Cerebellar cortex (tissue), 1 donor: ENCODE measurements at places on chromosomes 4 and X.

DNA sequence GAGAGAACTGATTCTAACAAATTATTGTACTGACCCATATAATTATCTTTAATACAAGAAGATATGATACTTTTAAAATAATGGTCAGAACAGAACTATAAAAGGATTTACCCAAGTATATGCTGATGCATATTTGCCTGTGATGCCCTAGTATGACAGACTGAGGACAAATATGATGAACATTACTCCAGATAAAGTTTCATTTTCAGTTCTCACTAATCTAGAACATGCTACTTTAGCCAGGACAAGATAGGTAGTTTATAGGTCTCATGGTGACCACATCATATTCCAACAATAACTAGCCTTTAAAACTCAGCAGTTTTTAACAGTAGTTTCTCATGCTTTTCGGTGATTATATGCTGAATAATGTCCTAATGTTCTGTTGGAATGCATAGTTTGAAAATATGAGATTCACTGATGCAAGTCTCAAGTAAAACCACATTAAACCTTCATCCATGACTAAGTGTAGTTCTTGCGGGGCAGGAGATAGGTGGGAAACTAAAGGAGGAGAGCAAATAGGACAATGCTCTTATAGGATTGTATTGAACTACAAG lies 295.2 kb upstream of the AGA start:
- no peak for DNase-seq

GRCh38 chr4:133147921-133148689 lies 989 bp upstream of the PCDH10 start:
- DNase-seq = no peak

- DNase-seq = no peak
Observed at GRCh38 chr4:74097116-74097515, 1.9 kb downstream of the CXCL2 start.

DNA sequence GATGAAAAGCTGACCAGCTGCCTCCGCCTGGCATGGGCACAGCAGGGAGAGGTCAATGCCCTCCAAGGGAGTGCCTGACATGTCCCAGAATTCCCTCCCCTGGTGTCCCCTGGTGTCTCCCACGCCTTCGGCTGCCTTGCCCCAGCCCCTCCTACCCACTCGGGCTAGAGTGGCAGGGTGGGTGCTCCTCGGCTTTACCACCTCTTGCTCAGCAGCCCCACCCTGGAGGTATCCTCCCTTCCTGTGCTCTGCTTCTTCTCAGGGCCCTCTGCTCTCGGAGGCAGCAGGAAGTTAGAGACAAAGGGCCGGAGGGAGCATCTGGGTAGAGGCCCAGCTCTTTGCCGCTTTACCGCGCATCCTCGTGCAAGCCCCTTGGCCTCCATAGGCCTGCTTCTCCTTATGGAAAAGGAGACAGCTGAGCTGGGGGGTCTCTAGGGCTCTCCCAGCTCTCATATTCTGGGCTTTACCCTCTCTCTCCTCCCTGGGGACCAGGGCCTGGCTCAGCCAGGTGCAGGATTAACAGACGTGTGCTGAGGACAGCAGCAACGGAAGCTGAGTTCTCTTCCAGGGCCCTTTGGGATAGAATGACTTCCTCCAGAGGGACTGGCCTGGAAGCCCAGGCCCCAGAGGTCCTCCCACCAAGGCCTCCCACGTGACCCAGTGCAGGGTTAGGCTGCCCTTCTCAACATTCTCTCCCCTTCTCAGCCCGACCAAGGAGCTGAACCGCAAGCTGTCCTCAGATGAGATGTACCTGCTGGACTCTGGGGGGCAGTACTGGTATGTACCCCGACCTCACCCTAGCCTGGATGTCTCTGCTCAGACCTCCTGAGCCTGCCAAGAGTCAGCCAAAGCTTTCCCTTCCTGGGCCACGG lies 17.2 kb downstream of the XPNPEP2 start:
- peak; percentile 1 for DNase-seq

DNA sequence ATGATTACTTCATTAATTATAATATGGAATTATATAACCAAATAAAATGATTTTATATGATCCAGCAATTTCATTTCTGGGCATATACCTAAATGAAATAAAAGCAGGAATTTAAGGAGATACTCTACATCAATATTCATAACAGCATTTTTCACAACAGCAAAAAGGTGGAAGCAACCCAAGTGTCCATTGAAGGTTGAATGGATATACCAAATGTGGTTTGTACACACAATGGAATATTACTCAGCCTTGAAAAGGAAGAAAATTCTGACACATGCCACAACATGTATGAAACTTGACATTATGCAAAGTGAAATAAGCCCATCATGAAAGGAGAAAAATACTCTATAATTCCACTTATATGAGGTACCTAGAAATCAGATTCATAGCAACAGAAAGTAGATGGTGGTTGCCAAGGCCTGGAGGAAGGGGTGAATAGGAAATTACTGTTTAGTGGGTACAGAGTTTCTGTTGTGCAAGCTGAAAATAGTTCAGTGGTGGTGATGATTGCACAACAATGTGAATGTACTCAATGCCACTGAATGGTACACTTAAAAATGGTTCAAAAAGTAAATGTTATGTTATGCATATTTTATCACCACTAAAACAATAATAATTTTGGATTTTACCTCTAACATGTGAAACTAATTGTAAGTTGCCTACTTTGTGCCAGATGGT lies 471.5 kb downstream of the SPRY1 start:
- no peak for DNase-seq

DNA sequence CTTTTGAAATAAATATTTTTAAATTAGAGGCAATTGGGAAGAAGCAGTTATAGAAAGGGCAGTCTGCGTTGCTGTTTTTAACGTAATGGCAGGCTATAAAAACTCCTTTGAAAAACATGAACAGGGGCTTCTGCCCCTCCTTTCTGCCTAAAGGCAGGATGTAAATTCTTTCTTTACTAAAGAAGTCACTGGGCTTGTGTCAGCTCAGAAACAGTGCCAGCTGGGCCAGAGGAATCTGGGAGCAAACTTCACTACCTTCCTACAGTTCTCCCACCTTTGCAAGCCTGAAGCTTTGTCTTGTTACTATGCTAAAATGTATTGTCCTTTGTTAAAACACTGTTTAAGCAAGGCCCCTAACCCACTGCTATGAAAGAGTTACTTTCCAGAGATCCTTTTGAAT lies 1664.8 kb downstream of the RPA4 start:
- no peak for DNase-seq

DNA sequence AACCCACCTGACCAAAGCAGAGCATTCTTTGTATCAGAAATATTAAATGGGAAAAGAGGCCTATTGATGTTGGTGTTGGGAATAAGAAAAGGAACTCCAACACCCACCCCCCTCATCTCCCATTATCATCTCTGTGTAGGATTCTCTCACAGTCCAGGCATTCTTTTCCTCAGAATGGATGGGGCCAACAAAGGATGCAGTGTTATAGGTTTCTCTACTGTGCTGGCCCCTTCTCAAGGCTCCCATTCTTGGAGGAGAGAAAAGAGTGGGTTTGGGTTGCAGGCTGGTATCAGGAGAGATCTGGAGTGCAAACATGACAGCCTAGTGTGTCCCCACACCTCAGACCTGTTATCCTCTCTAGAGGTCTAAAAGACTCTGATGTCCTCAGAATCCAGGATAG lies 59.6 kb downstream of the UGT8 start:
- no peak for DNase-seq

GRCh38 chr4:34139346-34139745 lies 2105.0 kb downstream of the ARAP2 start:
- no peak for DNase-seq

DNA sequence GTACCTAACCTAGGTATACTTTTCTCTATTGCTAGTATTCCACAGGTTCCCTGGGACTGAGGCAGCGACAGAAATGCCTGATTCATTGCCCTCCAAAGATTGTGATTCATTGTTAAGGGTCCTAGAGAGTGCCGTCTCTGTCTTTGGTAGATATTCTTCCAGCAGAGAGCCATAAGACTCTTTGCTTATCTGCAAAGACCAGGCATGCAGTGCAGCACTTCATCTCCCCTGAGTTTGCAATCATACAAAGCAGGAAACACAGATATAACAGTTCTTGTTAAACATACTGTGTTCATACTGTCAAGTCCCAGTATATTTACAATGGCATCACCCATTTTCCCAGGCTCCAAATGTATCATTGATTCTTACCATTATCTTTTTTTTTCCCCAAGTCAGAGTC lies 47.7 kb downstream of the KLF8 start:
- no peak for DNase-seq

GRCh38 chr4:154183264-154183663 lies 308.3 kb downstream of the DCHS2 start:
- DNase-seq = no peak

- DNase-seq = no peak
Observed at GRCh38 chrX:45324941-45325340, 124.3 kb upstream of the DIPK2B start.

DNA sequence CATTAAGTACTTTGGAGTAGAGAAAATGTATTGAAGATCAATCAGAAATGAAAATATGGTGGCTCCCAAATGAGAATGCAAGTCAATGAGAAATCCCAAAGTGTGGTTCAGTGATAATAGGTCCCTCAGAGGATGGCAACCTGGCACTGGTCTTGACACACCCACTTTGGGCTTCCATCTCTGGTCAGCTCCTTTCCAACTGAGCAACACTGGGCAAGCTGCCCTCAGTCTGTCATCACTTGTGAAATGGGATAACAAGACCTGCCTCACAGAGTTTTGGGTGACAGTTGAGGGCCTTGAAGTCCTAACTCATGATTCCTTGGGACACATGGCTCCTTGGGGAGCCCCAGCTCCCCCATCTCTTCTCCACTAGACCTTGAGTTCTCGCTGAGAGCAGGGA lies 29.0 kb upstream of the MAMLD1 start:
- DNase-seq = no peak

DNA sequence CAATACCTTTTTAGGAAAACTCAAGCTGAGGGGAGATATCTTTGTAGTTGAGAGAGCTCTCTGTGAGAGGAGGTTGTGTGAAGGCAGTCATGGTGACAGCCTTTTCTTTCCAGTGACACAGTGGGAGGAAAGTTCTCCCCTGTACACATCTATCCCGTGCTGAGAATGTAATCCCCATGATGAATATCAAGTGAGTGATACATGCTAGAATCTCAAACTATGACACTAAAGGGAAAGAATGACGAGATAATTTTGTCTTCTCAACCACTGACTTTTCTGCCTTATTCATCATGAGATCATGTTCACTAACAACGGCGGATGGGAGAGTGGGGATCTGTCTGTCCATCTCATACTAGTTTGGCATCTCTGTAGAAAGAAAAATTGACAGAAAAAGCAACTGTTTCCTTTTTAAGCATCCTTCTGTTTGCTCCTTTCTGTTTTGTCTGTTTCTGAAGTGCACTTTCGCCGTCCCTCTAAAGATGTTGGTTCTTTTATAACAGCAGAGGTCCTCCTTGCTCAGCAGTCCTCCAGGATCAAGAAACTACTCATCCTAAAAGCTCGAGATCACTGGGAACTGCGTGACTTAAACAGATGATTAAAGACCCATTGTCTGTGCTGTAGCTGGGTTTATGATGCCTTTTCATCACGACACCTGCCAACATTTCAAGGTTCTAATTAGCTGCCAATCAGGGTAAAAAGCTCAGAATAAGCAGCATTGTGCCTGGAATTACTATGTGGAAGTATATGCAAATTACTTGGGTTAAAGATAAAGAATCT lies 137.6 kb downstream of the DCK start:
- peak; percentile 44 for DNase-seq
